Thoracic aorta (tissue), 2 donors: ENCODE measurements at places on chromosomes 13 and 19.

DNA sequence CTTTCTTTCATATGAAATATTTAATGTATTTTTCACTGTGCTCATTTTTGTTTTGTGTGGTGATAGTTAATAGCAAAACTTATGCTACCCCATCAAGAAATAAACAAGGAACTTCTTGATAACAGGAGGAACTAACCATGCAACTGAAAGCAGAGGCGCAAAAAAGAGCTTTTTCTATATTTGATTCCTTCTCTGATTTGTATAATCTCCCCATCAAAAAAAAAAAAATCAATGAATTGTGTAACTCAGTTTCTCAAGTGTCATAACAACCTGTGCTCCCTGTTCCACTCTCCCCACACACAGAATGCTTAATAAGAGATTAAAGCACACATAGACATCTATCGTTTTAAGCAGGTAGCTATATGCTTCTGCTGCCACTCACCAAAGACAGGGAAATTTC lies 67.3 kb upstream of the MED4 start:
- no peak for DNase-seq

GRCh38 chr19:11061952-11062351 lies 27.3 kb upstream of the LDLR start:
- no peak for DNase-seq

- no peak for DNase-seq
Measured at GRCh38 chr19:12596927-12597548, 13.6 kb downstream of the ZNF490 start.

DNA sequence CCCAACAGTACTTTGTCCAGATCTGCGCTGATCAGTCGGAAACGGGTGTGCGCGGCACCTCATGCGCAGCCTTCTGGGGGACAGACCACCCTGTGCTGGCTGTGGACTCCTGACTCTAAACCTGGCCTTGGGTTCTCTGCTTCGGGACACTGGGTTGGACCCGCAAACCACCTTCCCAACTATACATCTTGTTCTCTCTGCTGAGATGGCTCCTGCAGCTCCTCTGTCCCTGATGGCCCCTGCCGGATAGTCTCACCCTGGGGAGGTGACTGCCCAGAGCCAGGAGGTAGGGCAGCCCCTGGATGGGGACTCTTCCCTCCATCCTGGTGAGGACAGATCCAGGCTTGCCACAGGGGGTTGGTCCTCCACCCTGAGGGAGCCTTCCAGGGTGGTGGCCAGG lies 23.3 kb downstream of the RFX1 start:
- no peak for DNase-seq

DNA sequence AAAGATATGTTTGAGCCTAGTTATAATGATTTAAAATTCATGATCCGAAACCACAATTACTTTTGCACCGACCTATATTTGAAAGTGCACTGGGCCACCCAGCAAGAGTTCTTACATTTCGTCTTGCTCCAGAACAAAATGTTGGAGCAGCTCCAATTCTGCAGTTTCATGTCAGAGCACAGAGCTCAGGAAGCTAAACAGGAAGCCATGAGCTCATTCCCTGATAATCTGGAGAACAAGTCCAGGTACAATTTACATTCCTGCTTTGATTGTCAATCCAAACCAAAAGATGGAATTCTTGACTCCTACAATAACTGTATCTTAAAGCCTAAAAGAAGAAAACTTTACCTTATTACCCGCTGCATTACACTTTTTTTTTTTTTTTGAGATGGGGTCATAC lies 131.8 kb downstream of the KCTD12 start:
- no peak for DNase-seq

DNA sequence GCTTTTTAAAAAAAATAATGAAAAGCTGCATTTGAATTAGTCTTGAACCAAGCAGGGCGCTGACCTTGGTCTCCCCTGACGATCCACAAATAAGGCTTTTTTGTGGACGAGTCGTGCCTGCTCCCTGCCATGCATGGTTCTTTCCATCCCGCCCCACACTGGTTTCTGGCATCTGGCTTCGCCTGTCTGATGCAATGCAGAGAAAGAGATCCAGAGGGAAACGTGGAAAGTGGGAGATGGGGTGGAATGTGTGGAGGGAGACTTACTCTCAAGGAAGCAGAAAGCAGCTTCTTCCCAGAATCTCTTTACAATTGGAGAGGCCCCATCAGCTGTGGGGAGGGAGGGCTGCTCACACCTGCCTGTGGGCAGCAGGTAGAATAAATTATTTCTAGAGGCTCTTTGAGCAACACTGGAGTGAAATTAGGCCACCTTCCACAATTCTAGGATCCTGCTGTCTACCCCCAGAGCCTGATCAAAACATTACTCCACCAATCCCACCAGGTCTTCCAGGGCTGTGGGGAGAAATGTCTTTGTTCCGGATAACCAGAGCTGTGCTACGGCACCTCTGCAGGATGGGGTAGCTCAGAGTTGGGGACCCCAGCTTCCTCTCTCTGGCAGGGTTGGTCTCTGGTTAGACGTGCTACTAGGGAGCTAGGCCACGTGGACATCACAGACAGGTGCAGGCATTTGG lies 183.5 kb downstream of the UQCRFS1 start:
- DNase-seq: no peak

DNA sequence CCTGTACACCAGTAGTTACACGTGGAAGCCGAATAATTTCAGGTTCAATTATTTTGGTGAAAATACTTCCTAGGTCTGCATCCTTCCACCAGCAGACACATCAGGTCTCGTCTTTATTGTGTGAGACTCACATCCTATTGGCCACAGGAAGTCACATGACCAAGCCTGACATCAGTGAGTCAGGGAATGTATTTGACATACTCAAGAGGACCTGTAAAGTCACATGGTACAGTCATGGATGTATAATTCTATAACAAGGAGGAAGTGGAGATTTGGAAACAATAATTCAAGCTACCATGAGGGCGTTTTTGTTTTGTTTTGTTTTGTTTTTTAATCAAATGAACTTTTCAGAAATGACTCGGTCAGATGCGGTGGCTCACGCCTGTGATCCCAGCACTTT lies 9.3 kb upstream of the HIF3A start:
- DNase-seq: no peak

GRCh38 chr13:76848596-76848995 lies 37.6 kb downstream of the KCTD12 start:
- DNase-seq: no peak

DNA sequence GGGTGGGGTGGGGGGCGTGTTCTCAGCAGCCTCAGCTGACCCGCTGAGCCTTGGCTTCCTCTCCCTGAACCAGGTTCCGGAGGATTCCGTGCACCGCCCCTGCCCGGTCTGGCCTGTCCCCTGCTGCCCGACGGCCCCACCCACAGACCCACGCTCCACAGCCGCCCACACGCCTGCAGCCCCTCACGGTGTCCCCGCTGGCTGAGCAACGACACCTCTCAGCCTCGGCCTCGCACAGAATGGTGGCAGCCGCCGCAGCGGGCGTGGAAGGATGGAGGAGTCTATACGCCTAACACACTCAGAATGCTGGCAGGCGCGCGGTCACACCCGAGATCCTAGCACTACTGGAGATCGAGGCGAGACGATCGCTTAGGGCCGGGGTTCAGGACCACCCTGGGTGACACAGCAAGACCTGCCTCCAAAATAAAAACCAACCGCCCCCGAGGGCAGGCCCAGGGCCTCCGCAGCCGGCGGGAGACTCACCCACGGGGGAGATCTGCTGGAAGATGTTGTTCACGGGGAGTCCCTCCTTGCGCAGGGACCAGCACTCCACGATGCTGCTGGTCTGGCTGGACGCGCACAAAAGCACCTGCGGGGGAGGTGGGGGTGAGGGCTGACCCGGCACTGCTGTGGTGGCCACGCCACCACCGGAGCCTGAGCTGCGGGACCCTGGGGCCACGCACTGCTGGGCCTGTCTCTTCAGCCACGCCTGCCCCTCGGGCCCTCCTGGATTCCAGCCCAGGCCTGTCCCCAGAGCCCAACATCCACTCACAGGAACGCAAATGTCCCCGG lies 8.4 kb downstream of the MED16 start:
- DNase-seq: no peak

DNA sequence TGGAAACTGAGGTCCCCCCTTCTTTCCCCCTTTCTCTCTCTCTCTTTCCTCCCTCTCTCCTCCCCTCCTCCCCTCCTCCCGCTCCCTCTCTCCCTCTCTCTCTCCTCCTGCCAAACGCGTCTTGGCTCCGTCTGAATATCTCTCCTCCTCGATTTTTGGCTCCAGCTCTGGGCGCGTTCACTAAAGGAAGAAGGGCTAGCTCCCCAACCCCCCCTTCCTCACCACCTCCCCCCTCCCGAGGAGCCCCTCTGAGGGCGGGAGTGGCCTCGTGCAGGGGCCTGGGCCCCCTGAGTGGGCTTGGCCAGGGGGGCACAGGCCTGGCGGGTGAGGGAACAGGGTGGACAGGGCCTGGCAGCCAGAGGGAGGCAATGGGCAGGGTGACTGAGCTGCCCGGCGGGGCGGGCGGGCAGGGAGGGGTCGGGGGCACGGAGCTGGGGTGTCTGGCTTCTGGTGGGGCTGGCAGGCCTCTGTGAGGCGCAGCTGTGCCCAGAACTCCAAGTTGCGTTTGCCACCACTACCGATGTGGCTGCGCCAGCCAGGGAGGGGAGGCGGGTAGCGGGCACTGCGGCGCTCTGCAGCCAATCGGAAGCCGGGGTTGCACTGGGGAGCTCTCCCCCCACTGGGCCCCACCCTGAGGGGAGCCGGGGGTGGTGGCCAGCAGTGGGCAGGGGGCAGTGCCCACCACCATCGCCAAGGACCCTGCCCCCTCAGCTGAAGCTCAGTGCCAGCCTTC lies 7.1 kb downstream of the NFIX start:
- peak; percentile 43 for DNase-seq

DNA sequence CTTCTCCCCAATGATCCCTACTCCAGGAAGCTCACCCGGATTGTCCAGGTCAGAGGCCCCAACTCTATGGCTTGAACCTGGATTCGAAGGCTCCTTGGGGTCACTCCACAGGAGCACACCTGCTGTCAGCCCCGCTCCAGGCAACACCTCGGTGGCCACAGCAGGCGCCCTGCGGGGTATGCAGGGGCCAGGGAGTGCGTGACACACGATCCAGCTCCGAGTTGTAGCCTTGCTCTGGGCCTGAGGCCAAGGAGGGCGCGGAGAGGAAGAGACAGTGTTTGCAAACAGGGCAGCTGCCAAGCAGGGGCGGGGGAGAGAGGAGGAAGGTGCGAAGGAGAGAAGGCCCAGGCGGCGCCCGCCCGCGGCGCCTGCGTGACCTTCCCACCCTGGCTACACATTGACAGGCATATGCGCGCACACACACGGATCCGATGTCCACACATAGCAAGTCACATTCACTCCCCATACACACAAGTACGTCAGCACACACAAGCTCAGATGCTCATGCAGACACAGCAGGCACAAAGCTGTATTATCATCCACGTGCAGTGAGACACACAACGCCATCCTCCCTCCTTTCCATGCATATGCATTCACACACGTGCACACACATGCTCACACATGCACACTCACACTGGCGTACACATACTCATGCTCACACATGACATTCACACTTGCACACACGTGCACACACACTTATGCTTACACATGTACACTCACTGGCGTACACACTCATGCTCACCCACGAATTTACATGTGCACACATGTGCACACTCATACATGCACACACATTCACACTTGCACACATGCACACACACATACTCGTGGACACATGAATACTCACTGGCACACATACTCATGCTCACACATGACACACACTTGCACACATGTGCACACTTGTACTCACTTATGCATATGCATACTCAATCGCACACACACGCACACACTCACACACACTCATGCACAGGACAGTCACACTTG lies 10.4 kb downstream of the SBK2 start:
- DNase-seq: no peak

- no peak for DNase-seq
Measured at GRCh38 chr13:31725841-31726240, 13.5 kb upstream of the RXFP2 start.

GRCh38 chr19:3851254-3852176 lies 17.3 kb downstream of the ZFR2 start:
- no peak for DNase-seq

- DNase-seq: no peak
Measured at GRCh38 chr13:32391101-32391619, 36.8 kb downstream of the N4BP2L1 start.

DNA sequence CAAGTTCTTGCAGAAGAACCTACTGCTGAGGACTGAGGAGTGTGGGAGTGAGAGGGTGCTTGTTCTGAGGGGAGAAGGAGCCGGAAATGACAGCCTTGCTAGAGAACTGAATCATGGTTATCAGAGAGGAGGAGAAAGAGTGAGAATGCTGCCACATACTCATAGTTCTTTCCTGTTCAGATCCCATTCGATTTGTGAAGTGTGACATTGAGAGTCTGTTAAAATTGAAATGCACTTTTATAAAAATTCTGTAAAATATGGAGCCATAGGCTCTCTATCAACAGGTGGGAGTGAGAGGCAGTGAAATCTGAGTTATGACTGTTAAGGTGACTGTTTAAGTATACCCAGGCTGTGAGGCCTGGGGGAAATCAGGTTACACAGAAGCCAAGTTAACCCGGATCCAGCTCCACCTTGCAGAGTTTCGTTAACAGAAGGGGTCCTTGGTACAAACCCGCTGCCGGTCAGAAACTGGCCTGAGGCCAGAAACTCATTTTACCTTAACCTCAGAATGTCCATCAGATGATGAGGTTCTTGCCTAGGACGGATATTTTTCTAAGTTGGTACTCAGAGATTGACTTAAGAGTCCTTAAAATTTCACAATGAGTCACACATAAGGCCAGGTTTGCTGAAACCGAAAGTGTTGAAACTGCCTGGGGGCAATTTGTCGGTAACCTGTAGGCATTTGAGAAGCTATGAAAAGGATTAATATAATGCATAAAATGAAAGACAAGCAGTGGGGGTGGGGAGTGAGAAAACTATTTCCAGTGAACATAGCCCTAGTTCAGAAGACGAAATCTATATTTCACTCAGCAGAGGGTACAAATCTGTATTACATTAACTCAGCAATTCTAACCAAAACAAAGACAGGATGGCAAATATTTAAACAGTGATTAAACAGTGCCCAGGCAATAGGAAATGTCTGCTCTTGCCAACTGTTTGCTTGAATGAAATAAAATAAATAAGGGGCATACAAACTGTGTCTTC lies 350.5 kb downstream of the KCNRG start:
- no peak for DNase-seq

DNA sequence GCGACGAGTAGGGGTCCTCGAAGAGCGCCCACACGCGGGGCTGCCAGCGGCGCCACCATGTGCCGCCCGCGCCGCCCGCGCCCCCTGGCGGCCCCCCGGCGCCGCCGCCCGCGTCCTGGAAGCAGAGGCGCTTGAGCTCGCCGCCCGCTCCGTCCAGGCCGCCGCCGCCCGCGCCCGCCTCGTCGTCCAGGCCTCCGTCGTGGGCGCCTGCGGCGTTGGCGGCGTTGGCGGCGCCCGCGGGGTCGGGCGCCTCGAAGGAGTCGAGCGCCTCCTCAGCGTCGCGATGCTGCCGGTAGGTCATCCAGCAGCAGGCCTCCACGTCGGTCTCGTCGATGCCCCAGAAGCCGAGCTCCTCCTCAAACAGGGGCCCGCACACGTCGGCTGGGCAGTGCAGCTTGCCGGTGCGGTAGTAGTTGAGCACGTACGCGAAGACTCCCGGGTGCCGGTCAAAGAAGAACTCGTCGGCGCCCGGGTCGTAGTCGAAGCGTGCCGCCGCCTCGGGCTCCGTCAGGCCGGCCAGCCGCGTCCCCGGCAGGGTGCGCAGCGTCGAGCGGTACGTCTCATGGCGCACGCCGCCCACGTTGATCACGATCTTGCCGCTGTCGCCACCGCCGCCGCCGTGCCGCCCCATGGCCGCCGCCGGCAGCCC lies 829 bp downstream of the KCNC3 start:
- DNase-seq: no peak
